ENCODE measurements at places on chromosomes 3 and 15.

- DNase-seq = peak; percentile 32
These were observed 55.7 kb downstream of the PCCB start for GRCh38 chr3:136305879-136306278.

- no peak for DNase-seq
These were observed 87.1 kb downstream of the ADAMTS17 start for GRCh38 chr15:100254691-100255090.

- DNase-seq = no peak
These were observed 37.3 kb upstream of the LEKR1 start for GRCh38 chr3:156788846-156789245.

DNA sequence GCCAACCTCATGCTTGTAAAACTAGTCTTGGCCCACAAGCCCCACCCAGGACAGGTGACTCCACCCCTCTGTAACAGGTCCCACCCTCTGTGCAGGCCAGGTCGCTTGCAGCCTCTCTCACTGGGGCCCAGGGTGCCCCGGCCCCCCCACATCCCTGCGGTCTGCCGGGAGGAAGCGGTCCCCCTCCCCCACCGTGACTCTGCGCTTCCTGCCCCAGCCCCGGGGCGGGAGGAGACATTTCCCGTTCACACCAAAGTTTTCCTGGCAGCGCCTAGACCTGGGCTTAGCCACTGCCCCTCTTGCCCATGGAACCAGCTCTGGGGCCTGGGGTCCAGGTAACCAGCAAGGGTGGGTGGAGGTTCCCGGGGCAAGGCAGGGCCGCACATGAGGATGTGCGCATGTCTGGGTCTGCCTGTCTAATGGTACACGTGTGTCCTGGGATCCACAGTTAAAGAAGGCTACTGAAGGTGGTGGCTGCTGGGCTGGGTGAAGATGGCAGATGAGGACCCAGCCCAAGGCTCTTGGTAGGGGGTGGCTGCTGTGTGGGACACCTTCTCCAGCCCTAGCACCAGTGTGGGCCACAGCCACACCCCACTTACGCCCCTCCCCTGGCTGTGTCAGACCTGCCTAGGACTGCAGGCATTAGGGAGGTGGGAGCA, 8.4 kb downstream of the NBEAL2 start:
- no peak for DNase-seq

- no peak for DNase-seq
These were observed 23.8 kb downstream of the ARHGEF26 start for GRCh38 chr3:154144825-154145465.

- peak; percentile 8 for DNase-seq
These were observed 73.0 kb downstream of the FILIP1L start for GRCh38 chr3:100041328-100041749.

- no peak for DNase-seq
These were observed 14.0 kb downstream of the PLCL2 start for GRCh38 chr3:16898595-16899395.

- no peak for DNase-seq
These were observed 75.0 kb downstream of the AGBL1 start for GRCh38 chr15:86154705-86155104.

- no peak for DNase-seq
These were observed 27.8 kb downstream of the TMEM108 start for GRCh38 chr3:133066026-133066425.

DNA sequence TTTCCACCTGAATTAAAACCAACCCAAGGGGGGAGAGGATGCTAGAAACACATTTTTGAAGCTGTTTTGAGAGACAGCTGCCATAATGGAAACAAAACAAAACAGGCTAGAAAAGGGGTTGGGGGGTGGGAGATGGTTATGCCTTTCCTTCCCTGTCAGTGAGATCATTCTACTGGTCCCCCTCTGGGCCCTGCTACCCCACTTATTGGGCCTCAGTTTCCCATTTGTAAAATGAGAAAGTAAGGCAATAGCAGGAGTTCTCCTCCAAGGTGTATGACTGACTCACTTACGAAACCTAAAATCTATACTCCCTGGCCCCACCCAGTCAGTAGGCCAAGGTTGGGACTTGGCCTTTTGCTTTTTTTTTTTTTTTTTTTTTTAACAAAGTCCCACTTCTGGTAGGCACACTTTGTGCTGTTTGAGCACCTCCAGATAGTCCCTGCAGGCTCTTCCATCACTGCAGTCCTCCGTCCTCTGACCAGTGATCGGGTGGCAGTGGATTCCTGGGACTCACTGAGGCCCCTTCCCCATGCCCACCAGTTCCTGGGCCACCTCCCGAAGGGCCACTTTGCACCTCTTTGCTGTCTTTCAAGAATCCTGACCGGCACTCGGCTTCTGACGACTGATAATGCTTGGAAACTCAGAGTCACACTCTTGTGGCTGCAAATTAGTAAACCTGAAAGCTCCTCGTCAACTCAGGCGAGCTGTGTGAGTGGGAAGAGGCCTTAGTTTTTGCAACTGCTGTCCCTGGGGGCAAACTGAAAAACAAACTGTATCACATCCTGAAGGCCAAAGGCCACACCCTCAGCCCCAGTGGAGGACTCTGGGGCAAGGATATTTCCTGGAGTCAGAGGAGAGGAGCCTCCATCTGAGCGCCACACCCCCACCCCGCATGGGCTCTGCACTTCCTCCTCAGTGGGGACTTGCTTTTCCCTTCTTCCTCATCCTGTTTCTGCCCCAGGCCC, 6.7 kb upstream of the PSTPIP1 start:
- DNase-seq = no peak

DNA sequence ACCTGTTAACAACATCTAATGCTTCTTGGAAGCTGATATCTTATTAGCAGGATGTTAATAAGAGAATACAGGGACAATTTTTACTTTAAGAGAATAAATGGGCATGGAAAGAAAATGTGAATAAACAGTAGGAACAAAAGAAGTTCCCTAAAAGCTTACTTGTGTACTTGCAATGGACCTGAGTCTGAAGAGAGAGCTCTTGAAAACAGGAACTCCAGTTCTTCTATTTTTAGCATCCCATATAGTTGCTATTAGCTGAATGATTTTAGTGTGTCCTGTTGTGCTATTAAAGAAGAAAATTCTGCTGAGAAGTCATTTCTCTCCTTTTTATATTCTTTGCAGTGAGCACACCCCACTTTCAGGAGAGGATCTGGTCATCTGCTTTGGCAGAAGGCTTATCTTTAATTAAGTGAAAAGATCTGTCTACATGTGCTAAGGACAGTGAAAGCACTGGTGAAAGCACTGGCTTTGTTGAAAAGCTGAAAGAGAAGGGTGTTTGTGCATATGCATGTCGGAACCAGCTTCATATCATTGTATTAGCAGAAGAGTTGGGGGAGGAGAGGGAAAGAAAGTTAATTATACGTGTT, 1.4 kb upstream of the ST3GAL6 start:
- DNase-seq = no peak

GRCh38 chr3:112199622-112200316, 66.7 kb upstream of the GCSAM start:
- DNase-seq = peak; percentile 29

GRCh38 chr3:139948898-139949297, 13.9 kb downstream of the CLSTN2 start:
- DNase-seq = no peak

DNA sequence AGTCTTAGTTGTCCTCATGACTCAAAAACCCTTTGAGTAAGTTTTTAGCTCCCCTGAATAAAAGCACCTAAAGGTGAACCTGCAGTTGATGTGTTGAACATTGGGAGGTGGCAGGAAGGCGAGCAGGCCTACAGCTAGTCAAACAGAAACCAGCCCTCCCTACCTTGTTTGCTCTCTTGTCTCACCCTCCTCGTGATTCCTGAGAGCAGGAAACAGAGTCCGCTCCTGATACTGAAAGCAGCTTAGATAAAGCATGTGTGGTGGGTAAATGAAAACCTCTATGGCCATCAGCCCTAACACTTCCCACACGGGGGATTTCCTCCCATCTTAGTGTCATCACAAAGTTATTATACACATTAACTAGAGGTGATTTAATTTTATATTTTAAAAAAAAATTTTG, 21.8 kb upstream of the CLDN18 start:
- no peak for DNase-seq

DNA sequence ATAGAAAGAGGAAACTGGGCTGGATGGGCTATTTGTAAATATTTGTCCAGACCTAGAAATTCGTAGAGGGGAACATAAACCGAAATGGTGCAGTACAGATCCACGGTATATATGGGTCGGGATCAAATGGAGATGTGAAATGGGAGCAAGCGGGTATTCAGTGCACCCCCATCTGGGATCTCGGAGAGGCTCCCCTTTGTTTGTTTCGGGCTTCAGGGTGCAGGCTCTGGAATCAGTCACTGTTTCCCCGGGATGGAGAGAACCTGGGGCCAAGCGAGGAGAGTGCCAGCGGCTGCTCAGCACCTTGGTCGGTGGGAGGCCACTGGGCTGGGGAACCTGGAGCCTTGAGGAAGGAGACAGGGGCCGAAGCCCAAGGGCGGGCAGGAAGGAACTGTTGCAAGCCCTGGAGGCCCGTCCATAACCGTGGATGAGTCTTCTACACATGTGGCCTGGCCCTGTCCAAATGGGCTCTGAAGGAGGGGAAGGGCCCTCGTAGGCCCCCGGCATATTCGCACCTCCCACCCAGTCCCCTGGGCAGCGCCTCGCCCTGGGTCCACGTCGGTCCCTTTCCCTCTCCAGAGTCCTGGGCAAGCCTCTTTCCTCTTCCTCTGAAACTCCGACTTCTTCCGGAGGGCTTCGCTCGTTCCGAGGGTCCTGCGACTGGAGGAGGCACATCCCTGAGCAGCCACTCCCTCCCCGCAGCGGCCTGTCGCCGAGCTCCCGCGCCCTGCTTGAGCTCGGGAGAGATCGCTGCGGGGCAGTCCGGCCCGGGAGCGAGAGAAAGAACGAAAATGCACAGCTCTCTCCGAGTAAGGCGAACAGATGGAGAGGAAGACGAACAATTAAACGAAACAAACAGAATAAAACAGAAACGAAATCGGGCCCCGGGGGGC, 3.0 kb downstream of the ISL2 start:
- DNase-seq = no peak

- DNase-seq = no peak
These were observed 629 bp upstream of the NOX5 start for GRCh38 chr15:69013726-69014406.

GRCh38 chr15:80730387-80730786, 35.3 kb downstream of the ABHD17C start:
- no peak for DNase-seq

DNA sequence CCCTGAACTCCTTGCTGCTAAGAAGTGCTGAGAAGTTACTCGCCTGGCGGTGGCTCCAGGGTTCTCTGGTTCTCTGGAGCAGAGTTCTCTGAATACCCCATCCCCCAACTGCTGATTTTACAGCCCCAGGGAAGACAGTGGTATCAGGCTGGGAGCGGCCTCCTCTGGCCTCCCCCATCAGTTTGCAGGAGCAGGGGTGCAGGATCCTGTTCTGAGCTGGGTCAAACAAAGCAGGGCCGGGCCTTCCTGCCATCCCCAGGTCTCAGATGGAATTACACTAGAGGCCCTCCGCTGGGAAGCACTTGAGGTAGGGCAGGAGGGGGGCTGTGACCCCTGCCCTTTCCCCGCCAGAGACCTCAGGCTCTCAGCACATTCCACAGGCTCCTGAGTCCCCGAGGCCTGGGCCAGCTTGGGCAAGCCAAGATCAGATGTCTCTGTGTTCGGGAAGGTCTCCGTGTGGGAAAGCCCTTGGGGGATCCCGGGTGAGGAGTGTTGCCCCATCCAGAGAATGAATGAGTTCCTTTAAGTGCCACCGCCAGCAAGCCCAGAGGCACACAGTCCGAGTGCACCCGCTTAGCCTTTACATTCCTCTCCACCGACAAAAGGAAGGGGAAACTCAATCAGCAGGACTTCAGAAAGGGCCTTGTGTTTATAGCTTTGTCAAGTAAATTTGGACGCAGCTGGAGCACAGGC, 149.9 kb downstream of the LRRK1 start:
- no peak for DNase-seq

GRCh38 chr3:129045675-129046036, 14.9 kb upstream of the GP9 start:
- DNase-seq = no peak

GRCh38 chr3:113825090-113825489, 13.5 kb upstream of the GRAMD1C start:
- no peak for DNase-seq

- no peak for DNase-seq
These were observed 193.8 kb downstream of the BCHE start for GRCh38 chr3:165643425-165643824.

DNA sequence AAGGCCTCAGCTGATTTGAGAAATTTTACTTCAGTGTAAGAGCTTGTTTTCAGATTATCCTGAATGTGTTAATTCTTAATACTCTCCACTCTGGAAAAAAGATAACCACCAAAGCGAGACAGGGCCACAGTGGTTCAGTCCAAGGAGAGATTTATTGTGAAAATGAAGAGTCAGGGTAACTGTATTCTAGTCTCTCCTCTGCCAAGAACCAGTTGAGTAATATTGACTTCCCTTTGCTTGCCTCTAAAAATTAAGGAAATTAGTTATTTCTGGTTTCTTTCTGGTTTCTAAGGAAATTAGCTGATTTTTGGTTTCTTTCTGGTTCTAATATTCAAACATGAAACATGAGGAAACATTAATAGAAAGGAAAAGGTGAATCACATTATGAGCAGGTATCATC, 34.9 kb downstream of the PPP1R2 start:
- DNase-seq = no peak

GRCh38 chr15:96066852-96067495, 263.5 kb upstream of the NR2F2 start:
- DNase-seq = no peak

- DNase-seq = no peak
These were observed 182.9 kb upstream of the CHRM5 start for GRCh38 chr15:33785366-33785765.

DNA sequence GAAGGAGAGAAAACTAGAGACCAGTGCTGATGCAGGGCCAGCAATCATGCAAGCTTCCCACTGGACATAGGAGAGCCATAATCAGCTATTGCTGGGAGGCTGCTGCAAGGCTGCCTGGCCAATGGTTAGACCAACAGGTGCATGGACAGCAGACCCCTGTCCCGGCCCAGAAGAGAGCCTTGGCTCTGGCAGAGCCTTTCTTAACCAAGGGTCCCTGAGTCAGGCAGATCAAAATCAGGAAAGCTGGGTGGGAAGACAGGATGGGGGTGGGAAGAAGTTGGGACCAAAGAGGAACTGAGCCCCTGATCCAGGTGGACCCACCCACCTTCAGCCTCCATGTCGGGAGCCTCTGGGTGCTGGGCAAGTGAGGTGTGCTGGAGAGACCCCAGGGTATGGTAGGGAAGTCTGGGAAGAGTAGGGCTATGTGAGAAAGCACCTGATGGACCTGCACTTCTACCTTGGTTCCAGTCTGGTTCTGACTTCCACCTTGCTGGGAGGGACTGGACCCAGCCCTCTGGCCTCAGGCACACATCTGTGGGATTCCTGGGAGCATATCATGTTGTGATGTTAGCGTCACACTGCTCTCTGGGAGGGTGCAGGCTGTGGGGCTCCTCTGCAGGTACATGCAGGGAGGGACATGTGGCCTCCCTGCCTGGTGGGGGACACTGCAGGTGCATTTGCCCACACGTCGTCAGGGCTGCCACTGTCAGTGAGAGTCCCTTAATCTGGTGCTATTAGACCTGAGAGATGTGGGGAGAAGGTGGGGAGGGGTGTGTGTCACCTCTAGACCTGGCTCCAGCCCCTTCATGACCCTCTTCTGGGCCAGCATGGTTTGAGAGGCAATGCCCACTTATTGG, 24.7 kb downstream of the KY start:
- DNase-seq = no peak

- no peak for DNase-seq
These were observed 21.2 kb downstream of the ATP11B start for GRCh38 chr3:182814419-182815062.
